ENCODE measurements at places on chromosomes 16 and 17.

DNA sequence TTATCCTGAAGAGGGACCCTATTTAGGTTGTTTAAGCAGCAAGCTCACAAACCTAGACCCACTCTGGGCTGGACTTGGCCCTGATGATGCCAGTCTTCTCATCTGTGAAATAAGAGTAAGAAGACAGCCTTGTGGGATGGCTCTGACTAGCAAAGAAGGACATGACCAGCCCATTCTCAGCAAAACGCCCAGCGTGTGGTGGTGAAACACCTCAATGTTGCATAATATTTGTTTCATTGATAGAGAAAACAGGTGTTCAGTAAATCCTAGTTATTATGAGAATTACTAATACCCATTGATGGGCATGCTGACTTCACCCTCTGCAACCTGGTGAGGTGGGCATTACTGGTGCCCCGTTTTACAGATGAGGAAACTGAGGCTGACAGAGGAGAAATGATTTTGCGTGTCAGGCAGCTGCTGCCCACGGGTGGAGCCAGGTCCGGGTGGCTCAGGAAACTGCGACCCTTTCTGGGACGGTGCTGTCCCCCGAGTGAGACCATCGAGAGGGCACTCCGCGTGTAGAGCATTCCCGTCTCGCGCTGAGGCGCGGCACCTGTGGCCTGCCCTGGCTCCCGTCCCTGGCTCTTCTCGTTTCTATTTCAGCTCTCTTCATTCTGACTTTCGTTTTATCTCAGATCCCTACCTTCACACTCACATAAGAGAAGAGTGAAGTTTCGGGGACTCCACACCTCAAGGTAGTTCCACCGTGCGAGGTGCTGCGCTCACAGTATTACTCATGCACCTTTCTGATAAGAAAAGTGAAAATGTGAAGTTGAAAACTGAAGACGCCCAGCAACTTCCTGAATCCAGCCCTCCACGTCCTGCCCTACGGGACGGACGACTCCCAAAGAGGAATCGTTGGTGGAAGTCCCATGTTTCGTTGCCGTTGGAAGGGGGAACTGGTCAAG is 48.5 kb downstream of the IRF8 start:
- DNase-seq: no peak

GRCh38 chr17:59676716-59677115 is 30.5 kb downstream of the PTRH2 start:
- no peak for DNase-seq

DNA sequence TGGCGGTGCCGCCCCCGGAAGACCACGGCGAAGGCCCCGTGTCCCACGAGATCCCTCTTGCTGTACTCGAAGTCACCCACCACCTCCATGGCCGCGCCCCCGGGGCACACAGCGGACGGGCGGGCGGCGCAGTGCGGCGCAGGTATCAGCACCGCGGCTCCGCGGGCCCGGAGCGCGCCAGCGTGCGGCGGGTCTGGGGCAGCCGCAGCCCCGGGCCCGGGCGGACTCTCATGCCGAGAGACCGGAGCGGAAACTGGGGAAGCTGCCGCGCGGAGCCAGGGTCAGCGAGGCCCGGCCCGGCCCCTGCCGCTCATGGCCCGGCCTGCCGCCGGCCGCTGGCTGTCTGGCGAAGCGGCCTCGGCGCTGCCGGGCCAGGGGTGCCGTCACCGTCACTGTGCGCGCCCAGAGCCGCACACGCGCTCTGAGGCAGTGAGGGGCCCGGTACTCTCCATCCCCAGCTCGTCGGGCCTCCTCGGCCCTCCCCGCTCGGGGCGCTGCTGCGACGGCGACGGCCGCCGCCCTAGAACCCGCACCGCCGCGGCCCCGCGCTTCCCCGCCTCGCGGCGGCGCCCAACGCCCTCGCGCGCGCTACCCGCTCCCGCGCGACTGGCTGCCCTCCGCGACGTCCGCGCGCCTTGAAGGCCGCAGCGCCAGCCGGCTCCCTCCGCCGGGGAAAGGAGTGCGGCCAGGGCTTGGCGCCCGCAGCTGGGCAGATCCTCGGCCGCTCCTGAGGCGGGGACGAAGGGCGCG is at the start of gene ULK2:
Gene ULK2, minus strand, starts transcription at position 608 of the 750 bp plus-strand sequence. Its CDS starts 519 bp downstream, at position 89.
- DNase-seq: peak; percentile 7

- DNase-seq: no peak
Measured at GRCh38 chr17:9242497-9242881, 221.2 kb downstream of the NTN1 start.

- DNase-seq: no peak
Measured at GRCh38 chr16:84892097-84892496, 72.3 kb downstream of the CRISPLD2 start.

DNA sequence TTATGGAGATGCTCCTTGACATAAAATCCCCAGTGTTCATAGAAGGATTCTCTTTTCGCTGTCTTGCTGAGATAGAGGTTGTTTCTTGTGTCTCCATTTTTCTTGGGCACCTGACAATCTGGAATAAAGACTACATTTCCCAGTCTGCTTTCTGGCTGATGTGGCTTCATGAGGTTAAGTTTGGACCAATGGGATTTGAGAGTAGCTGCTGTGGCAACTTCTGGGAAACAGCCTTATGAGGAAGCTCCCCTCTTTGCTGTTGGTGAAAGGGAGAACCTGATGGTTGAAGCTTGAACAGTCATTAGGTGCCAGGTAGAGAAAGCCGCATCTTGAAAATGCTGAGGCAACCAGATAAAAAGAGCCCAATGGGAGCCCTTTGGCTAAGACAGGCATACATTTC is 24.4 kb downstream of the HS3ST4 start:
- no peak for DNase-seq

GRCh38 chr17:31291820-31292219 is 5.2 kb downstream of the OMG start:
- DNase-seq: no peak

DNA sequence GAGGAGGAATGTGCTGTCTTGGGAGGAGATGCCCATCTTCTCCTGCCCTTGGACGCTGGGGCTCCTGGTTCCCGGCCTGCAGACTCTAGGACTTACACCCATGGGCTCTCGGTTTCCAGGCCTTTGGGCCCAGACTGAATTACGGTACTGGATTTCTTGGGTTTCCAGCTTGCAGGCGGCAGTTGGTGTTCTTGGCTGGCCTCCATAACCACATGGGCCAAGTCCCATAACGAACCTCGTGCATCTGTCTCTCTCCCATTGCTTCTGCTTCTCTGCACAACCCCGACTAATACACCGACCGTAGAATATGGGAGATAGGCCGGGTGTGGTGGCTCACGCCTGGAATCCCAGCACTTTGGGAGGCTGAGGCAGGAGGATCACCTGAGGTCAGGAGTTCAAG is 162.6 kb downstream of the SDK2 start:
- no peak for DNase-seq

GRCh38 chr16:72677662-72678447 is 370.1 kb downstream of the ZFHX3 start:
- no peak for DNase-seq

DNA sequence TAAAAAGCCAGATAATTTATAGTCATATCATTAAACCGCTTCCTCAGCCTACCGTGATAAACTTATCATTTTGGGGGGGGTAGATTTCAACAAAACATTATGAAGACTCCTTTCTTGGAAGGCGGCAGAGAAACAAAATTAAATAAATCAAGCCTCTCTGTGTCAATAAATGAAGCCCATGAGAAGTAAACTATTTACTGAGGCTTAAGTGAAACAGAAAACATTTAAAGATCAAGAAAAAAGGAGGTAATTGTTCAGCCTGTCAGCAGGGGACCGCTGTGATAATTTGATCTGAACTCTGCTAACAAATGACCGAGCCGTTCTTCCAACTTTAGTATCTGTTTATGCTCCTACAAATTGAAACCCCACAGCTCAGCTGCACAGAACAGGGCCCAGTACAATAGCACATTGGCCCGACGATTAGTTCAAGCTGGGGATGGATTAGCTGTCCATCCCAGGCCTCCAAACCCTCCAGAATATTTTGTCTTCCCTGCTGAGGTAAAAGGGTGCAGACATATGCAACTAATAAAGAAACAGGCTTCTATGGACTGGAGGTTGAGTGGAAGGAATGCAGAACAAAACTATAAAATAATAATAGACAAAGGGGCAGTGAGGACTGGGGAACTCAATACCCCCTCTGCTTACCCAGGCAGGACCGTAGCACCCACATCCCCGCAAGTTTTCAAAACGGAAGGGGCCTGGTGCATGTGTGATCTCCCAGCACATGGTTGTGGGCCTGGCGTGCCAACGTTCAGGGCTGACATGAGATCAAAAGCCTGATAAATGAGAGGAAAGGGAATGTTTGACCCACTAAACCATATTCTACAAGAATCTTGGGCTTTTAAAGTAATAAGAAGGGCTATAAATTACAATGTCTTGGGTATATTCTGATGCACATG is 298.1 kb upstream of the IRX5 start:
- no peak for DNase-seq

DNA sequence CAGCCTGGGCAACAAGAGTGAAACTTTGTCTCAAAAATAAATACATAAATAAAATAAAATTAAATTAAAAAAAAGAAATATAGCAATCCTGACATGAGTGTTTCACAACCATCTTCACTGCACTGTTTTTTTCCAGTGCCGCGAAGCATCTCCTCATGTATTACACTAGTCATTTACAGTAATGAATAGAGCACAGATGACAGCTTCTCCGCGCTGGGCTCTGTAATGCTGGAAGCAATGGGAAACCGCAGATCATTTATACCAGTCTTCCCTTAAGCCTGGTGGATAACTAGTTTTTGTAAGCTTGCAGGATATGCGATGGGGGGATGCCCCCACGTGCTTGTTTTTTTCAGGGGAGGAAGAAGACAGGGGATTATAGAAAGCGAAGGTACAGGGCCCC is 86.9 kb downstream of the MYH13 start:
- no peak for DNase-seq

- peak; percentile 8 for DNase-seq
Measured at GRCh38 chr16:56932721-56933619, 1.0 kb downstream of the HERPUD1 start.

DNA sequence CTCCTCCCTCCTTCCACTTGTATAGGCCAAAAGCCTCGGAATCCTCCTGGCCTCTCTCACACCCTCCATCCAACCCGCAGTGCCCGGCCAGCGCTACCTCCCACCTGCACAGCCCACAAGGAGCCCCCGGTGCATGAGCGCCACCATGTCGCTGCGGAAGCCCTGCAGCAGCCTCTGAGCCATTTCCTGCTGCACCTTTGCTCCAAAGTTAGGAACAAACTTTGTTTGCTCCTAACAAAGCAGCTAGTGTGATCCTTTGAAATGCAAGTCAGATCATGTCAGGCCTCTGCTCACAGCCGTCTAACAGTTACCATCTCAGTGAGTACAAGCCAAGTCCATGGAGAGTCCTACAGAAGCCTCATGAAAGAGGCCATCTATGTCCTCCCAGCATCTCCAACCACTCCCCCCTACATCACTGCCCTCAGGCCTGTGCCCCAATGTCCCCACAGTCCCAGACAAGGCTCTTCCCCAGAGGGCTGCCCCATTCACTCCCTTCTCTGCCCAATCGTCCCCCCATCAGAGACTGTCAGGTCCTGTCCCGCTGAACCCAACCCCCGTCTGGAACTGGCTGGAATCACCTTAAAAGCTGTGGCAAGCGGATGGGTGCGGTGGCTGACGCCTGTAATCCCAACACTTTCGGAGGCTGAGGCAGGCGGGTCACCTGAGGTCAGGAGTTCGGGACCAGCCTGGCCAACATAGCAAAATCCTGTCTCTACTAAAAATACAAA is 7.5 kb downstream of the DCAKD start:
- no peak for DNase-seq

GRCh38 chr17:77510133-77510796 is 369.5 kb downstream of the SEC14L1 start:
- DNase-seq: no peak

- no peak for DNase-seq
Measured at GRCh38 chr16:11331967-11332366, 13.3 kb upstream of the RMI2 start.

DNA sequence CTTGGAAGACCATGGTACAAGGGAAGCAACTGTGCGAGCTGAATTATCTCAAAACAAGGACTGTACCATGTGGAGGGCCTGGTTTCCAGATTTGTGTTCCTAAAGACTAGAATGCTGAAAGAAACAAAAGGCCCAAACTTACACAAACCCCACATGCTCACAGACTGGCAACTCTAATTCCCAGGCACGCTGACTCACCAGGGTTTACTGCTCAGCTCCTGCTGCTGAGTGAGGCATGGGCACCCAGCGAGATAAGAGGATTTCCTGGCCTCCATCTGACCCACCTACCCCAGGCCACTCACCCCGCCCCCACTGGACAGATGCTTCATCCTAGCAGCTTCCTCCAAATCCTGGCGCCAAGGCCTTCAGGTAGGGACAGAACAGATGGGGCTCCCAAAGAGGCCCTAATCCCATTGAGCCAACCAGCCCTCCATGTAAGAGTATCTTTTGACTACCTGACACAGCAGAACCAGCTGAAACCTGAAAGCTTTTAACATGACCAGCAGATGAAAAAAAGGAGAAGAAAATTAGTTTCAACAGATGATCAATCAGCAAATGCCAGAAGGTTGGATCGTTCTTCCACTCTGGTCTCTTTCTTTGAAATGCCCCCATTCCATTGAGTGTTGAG is 33.9 kb downstream of the DCUN1D3 start:
- DNase-seq: no peak

GRCh38 chr17:77726549-77727006 is 231.9 kb upstream of the TNRC6C start:
- DNase-seq: no peak

DNA sequence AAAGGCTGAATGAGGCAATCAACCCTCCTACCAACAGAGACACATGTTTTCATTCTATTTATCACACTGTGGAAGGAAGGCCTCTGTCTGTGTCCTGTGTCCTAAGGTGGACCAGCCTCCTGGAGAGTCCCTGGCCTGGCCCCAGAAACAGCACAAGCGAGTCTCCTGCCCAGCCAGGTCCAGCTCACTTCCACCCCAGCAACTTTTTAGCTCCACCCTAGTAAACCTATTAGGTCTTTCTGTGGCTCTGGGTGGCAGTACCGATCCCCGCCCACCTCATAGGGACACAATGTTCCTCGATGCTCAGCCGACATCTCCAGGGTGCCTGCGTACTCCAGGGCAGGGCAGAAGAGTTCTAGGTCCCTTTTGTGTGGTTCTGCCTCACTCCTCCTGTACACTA is 10.7 kb downstream of the DRC3 start:
- no peak for DNase-seq

GRCh38 chr16:29699324-29700219 is 20.6 kb downstream of the QPRT start:
- no peak for DNase-seq

- no peak for DNase-seq
Measured at GRCh38 chr16:71852561-71852960, 6.8 kb downstream of the ATXN1L start.

DNA sequence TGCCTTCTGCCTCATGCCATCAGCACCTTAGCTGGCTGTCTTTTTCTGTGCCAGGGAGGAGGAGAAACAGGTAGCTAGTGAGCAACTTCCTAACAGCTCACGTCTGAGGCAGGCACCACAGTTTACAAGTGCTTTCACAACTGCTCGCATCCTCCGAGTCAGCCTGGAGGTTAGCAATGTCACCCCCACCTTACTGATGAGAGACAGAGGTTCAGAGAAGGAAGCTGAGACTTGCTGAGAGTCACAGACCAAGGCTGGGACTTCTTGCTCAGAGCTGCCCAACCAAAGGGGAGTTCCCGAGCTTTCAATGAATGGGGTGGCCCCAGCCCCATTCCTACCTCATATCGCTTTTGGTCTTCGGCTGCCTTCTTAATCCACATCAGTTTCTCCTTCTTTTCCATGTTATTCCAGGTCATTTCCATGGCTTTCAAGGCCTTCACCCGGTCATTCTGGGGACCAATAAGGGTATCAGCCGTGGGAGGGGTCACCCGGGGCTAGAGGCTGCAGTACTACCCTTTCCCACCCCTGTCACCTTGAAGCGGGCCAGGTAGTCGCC is 9.6 kb downstream of the UBTF start:
- no peak for DNase-seq

- peak; percentile 7 for DNase-seq
Measured at GRCh38 chr17:62723842-62724241, 84.3 kb downstream of the MARCHF10 start.

GRCh38 chr17:75899353-75899752 is 2.6 kb upstream of the TRIM65 start:
- no peak for DNase-seq

All from NCI-H2029 treated with DMSO at 0.1 percent for 48 hours (cell line).